ENCODE measurements at places on chromosomes 11 and 22.

GRCh38 chr11:66637557-66638176, 836 bp upstream of the RBM4 start:
- no peak for DNase-seq

DNA sequence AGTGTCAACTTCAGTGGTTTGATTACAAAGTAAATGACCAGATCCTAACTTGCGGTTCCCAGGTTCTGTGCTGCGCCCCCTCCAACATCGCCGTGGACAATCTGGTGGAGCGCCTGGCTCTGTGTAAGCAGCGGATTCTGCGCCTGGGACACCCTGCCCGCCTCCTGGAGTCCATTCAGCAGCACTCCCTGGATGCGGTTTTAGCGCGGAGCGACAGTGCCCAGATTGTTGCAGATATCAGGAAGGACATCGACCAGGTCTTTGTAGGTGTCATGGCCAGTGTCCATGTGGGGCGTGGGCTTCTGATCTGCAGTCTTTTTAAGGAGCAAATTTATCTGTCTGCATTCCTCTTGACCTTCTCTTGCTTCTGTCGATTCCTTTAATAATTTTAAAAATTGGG, 11.1 kb downstream of the IGHMBP2 start:
- DNase-seq, result no peak

- DNase-seq, result no peak
These were observed at the start of gene PARVA for GRCh38 chr11:12377106-12377823. TSS of gene PARVA (plus strand) at chr11:12377571. CDS start at chr11:12377648, 77 bp downstream.

- DNase-seq, result no peak
These were observed 12.0 kb downstream of the PPARA start for GRCh38 chr22:46162285-46162684.

DNA sequence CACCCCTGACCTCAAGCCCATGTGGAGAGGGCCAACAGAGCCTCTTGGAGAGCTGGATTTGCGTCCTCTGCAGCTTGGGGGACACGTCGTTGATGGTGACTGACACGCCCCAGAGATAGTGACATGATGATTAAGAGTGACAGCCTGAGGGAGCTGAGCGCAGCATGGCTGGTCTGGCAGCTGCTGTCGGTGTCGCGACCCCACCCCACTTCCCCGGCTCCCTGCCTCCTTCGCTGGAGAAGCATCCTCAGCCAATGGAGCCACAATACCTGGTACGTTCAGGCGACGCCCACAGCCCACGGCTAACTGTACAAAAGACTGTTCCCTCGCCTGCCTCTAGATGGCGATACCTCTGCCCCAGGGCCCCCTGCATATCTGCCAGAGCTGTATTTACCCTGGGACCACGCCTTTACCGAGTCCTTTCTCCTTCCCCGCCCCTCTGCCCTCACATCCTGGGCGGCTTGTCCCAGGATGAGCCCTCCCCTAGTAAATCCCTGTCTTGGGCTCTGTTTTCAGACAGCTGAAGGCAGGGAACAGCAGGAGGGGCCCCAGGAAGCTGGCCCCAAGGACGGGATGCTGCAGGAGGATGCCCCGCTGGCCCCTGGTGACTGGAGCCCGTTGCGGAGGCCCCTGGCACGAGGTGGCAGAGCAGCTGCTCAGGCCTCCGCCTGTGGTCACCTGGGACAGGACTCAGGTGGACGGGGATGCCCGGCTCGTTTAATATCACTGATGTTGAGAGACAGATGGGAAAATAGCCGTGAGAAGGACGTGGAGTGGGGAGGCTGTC, 90.6 kb downstream of the RPS6KA4 start:
- peak; percentile 76 for DNase-seq

- DNase-seq, result no peak
These were observed 187.8 kb downstream of the CHST1 start for GRCh38 chr11:45477588-45477987.

DNA sequence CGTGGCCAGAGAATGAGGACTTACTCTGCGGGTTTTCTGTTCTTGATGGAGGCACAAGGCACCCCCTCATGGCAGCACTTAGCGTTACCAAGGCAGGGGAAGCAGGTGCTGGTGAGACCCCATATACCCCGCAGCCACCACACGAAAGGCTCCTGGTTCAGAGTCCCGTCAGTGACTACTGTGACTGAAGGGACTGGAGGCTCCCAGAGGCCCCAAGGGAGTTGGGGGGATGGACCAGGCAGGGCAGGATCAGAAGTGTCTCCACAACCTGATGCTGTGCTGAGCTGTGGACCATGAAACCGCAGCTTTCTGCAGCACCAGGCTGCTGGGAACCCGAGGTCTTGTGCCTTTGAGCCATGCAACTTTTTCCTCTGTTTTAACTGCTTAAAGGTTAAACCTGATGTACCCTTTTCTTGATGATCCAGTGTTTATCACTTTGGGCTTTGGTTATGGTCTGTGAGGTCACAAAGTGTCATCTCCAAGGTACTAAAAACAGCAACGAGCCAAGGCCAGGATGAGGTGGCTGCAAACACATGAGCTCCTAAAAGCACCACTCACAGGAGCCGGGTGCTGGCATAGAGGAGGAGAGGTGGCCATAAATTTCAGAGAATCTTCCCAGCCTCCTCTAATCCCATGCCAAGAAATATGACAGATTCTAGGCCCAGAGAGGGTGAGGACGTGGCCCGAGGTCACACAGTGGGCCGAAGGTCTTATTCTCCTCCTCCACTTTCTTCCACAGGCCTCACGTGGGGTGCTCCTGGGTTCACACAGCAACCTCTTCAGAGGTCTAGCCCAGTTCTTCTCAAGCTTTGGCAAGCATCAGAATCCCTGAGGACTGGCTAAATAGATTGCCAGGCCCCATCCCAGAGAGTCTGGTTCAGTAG, 4.2 kb upstream of the LRRC32 start:
- no peak for DNase-seq
